ENCODE measurements at places on chromosomes 4 and X.

DNA sequence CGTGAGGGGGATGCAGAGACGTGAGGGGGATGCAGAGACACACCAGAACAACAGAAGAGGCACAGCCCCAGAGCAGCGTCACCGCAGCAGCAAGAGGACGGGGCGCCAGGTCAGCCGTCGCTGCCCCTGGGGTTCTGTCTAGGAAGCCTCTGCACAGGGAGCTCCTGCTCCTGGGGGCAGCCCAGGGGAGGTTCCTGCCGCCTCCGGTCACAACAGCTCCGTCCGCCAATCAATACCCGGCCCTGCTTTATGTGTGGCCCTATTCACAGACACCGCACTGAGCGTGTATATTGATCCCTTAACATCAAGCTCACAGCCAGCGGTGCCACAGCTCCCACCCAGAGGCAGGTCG is 69.6 kb downstream of the FAM53A start:
- DNase-seq, result no peak

GRCh38 chrX:129981752-129982299 is 609 bp upstream of the BCORL1 start:
- DNase-seq, result no peak

- no peak for DNase-seq
Observed at GRCh38 chrX:3713225-3713936, at the start of gene PRKX. PRKX (minus strand) TSS chrX:3713649; CDS start chrX:3713253, 396 bp downstream.

DNA sequence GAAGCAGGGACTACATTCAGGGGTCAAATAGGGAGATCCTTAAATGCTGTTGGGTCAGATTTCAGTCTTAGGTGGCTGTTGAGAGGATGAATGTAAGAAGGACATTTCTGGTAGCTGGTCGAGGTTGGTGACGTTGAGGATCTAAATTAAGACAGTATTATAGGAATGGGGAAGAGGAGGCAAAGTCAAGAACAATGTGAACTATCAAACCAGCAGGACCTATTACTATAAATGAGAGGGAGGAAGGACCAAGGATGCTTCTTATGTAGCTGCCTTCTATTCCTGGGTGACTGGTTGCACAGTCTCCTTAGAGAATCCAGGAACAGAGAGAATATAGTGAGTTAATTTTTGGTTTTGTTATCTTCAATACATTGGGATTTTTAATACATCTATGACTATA is 118.5 kb upstream of the BMPR1B start:
- no peak for DNase-seq

DNA sequence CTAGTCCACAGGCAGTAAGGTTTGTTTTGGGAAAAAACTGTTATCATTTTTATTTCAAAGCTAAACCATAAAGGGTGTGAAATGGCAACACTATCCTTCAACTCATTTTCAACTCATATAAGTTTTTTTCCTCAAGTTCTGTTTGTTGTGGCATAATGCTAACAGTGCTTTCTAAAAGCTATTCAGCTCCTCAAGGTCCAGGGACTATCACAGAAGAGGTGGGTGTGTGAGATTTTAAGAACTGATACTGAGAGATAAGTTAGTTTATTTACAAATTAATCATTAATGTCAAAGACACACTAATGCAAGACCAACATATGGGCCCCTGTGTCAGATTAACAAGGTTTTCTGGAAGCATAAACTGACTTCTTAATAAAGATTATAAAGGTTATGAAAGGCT is 11.8 kb downstream of the UGT2B15 start:
- DNase-seq, result no peak

DNA sequence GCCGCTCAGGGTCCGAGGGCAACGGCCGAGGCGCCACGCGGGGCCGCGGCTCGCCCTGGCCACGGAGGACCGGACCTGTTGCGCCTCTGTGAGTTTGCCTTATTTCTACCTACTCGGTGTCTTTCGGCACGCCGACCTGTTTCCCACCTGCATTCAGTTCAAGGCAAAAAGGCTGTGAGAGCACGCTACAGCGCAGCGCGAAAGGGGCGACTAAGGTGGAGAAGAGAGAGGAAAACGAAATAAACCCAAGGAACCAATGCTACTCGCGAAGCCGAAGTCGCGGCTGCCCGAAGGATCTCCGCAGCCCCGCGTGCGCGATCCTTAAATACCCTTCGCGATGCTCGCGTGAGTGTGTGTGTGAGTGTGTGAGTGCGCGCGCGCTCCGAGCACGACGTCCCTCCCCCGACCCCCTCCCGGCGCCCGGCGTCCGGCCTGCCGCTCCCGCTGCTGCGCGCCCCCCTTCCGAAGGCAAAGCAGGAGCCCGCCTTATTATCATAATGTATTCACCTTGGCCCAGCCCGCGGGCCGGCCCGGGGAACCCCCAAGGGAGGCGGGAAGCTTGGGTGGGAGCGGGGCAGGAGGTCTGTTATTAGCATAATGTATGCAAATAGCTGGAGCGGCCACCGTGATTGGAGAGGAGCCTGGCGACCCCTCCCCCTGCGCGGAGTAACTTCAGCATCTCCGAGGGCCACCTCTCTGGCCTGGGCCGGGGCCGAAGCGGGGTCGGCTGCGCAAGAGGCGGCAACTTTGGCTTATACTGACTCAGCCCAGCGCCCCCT is at the start of gene COL25A1:
TSS of gene COL25A1 (minus strand) at position 298 of the 779 bp plus-strand sequence.
- peak; percentile 15 for DNase-seq

GRCh38 chr4:8393593-8394038 is 46.9 kb downstream of the ACOX3 start:
- DNase-seq, result peak; percentile 54

GRCh38 chr4:108900018-108900580 is 137.2 kb upstream of the ETNPPL start:
- DNase-seq, result no peak

- no peak for DNase-seq
Observed at GRCh38 chr4:134018846-134019245, 182.7 kb downstream of the PABPC4L start.

DNA sequence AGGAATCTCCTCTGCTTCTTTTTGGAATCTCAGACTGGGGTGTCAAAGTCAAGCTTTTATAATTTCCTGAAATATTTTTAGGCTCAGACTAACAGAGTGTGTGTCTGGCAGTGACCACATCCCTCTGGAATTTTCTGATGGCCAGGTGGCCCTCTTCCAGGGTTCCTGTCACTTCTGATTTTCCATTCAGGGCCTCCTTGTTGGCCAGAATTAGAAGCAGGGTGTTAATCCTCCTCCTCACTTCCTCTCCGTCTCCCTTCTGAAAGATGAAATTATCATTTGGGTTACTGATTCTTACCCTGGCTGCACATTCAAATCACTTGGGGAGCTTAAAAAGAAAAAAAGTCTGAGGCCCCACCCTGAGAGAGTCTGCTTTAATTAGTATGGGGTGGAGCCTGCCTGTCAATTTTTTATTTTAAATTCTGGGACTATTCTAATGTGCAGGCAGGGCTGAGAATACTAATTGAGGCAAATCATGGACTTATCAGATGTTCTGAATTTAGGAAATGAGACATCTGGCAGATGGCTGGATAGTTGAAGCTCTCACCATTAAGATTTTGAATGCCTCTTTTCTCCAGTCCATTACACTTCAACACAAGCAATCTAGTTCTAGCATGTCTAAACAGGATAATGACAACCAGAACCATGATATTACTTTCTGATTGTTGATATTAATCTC is 43.2 kb downstream of the HAND2 start:
- DNase-seq, result no peak

DNA sequence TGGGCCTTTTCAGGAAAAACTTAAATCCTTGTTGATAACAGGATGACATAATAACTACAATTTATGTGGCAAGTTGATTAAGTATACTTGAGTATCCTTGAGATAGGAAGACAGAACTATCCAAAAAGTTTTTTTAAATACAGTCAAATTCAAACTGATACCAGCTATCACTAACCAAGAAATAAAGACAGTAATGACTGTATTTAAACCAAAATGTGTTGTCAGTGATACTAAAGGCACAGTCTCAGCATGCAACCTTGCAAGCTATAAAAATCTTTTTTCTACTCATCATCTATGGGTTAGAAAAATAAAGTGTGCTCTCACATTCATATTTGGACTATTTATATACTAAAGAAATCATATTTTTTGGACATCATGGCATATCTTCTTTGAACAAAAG is 64.7 kb downstream of the PAPSS1 start:
- DNase-seq, result no peak

GRCh38 chrX:110041980-110042379 is 39.1 kb downstream of the TMEM164 start:
- no peak for DNase-seq

GRCh38 chr4:683982-684622 is 4.8 kb downstream of the SLC49A3 start:
- DNase-seq, result peak; percentile 64

DNA sequence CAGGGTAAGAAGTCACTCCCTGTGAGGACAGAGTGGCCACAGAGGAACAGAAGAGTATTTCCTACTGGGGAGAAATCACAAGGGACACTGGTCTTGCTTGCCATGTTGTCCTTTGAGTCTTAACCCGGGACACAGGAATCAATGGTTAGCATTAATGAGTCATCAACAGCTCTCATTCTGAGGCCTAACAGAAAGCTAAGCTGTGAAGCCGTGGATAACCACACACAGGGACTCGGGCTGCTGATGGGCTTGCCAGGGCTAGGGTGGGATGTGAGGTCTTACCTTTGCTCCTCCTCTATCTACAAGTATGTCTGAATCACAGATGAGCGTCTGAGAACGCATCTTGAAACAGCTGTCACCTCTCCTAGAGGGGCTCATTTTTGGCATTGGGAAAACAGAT is 22.2 kb downstream of the HELT start:
- no peak for DNase-seq

- peak; percentile 51 for DNase-seq
Observed at GRCh38 chr4:186021461-186022167, 47.3 kb upstream of the TLR3 start.

DNA sequence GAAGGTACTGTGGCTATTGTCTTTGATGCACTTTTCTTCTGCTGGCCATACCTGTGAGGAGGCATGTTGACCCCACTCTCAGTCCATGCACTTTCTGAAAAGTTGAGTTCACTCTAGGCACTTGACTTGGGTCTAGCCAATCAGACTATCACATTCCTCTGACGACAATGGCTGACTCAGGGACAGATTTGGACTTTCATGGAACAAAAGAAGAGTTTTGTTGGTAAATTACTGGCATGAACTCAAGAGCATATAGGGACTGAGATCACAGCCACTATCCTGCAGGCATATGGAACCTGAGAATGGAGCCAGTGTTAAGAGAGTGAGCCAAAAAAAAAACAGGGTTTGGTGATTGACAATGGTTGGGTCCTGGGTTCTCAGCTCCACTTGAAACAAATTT is 24.6 kb upstream of the CXCL6 start:
- DNase-seq, result no peak

GRCh38 chrX:105865709-105866108 is 43.4 kb downstream of the NRK start:
- no peak for DNase-seq

GRCh38 chrX:39929379-39930025 is 168.3 kb downstream of the BCOR start:
- no peak for DNase-seq

GRCh38 chrX:100995469-100995868 is 26.0 kb downstream of the ARL13A start:
- no peak for DNase-seq

DNA sequence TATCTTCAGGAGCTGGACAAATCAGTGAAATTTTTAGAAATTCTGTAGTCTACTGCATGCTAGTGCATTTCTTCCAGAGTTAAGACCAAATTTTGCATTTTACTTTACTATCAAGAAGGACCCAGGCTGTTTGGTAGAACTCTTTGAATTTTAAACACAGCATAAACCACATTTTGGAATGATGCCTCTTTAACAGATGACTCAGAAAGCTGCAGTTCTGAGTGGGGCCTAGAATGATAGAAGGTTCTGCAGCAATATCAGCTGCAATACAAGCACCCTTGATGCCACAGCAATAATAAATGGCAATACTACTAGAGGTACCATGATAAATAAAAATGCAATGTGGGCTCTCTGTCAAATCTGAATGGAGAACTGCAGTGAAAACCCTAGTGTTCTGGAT is 198.7 kb downstream of the TMA16 start:
- DNase-seq, result no peak

- DNase-seq, result no peak
Observed at GRCh38 chr4:28565396-28565795, 1704.8 kb downstream of the STIM2 start.

GRCh38 chr4:62640296-62640695 is 1440.2 kb downstream of the ADGRL3 start:
- no peak for DNase-seq

DNA sequence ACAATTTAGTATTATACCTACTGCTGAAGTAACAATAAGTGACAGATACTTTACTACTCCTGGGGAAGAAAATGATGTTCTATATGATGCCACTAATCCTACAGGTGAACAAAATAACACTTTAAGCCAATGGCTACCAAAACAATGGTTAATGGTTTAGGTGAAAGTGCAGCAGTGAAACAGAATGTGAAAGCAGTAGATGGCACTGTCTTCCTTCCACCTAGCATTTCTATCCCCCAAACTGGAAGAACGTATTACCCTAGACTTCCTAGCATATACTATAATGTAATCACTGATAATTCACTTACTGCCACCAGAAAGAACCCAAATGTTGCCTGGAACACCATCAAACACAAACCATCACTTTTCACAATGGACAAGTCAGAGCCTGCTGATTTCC is 18.9 kb upstream of the CABS1 start:
- no peak for DNase-seq

DNA sequence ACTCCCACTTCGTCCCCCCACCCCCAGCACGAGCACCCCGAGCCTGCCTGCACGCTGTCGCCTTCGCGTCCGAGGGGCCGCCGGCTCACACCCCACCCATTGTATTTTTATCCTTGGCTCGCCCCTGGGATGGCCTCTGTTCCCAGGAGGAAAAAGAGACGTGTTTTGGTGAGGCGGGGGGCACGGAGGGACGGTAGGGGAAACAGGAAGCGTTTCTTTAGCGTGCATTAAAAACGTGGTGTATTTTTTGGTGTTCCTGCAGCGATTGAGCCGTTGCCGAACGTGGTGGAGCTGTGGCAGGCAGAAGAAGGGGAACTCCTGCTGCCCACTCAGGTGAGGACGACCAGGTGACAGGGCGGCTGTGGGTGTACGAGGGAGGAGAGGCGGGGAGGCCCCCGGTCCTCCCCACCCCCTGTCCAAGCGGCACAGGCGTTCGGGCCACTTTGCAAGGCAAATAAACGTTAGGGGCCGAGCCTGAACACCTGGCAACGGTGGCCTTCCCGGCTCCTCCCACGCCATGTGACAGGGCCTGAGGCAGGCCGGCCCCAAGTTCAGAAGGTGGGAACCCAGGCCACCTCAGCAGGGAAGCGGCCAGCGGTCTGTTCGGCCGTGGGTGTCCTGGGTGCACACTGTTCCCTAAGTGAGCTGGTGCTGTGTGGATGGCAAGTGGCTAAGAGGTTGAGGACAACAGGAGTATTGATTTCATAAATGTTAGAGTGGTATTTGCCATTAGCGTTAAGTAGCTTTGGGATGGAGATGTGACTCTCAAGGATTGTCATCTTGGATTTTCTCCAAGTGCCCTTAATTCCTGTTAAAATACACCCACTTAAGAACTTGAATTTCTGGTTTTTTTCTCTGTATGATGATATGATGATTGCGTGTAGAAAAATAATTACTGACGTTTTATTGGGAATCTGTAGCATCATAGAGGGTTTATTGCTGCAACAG is 1.1 kb downstream of the TMEM131L start:
- DNase-seq, result no peak

GRCh38 chr4:145531223-145531622 is 49.6 kb downstream of the SMAD1 start:
- peak; percentile 23 for DNase-seq

GRCh38 chrX:9573282-9574106 is 108.6 kb downstream of the TBL1X start:
- no peak for DNase-seq

GRCh38 chr4:141463678-141464077 is 172.7 kb upstream of the IL15 start:
- no peak for DNase-seq

- DNase-seq, result peak; percentile 51
Observed at GRCh38 chr4:30720021-30720660, at the start of gene PCDH7. PCDH7 (plus strand) TSS chr4:30720369; CDS start chr4:30721423, 1,054 bp downstream.

GRCh38 chrX:116246261-116246660 is 75.7 kb downstream of the AGTR2 start:
- DNase-seq, result no peak
